ENCODE measurements at places on chromosomes 3 and 15. TPM values are rescaled to one million over a fixed set of nuclear protein-coding genes. Genes with fewer than 3 reads are reported as not detected.

ITIH4 gene
- total RNA-seq, result 13.2 TPM

DNA sequence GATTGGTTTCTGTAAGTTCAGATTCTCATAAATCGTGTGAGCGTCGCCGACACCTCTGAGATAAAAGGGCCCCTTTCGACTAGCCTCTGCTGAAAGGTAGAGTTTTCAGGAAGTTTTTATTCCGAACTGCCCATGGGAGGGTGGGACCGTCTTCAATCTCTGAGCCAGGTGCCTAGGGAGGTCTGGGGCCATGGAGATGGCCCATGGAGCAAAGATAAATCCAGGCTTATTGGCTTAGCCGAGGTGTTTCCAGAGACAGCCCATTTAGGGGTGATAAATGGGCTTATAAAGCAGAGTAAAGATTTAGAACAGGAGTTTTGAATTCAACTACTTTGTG is 442 bp downstream of the QTRT2 start:
- no peak for DNase-seq

KBTBD8 gene
- 7.3 TPM for total RNA-seq

GRCh38 chr3:13850161-13850945 is 29.5 kb downstream of the WNT7A start:
- DNase-seq, result no peak

- DNase-seq, result no peak
Observed at GRCh38 chr3:2156244-2156847, 57.7 kb downstream of the CNTN4 start.

DNA sequence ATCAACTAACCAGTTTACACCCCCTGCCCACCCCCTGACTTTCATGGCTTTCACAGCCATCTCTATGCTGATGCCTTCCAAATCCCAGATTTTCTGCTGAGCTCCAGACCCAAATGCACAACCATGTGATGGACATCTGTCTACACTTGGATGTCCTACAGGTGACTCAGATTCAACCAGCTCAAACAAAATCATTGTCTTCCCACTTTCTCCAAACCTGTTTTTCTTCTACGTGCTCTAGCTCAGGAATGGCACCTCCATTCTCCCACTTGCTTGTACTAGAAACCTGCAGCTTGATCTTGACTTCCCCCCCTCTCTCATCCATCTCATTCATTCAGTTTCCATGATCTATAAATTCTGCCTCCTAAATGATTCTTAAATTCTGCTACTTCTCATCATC is 34.1 kb upstream of the RARRES1 start:
- no peak for DNase-seq

DNA sequence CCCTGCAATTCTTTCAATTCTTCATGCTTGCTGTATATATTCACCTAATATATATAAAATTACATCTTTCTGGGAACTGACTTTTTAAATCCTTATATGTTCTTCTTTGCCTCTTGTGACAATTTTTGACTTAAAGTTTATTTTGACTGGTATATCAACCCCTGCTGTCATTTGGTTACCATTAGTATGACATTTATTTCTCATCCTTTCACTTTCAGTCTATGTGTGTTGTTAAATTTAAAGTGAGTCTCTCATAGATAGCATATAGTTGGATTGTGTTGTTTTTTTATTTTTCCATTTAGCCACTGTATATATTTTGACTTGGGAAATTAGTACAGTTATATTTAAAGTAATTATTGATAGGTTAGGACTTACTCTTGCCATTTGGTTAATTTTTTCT is 194.9 kb downstream of the DPH6 start:
- DNase-seq, result no peak

SLITRK3 gene
- 36.9 TPM for total RNA-seq

DNA sequence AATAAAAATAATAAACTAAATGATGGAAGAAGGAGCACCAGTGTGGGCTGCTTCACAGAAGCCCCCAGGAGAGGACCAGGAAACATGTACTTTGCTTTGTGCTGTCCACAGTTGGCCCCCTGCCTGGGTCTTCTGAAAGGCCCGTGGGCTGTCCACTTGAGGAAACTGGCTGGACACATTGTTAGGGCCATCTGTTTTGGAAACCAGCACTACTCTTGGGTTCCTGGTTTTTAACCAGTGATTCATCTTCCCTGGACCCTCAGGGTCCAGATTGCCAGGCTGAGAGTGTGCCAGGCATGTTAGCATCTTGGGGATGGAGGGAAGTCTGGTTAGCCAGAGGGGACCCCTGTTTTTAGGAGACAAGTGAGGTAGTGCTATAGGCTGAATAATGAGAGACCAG is 297.2 kb upstream of the C2CD4B start:
- DNase-seq, result no peak

GRCh38 chr3:138818185-138818860 is 16.4 kb downstream of the PIK3CB start:
- no peak for DNase-seq

- no peak for DNase-seq
Observed at GRCh38 chr3:177478170-177478867, 281.0 kb upstream of the TBL1XR1 start.

PCCB gene
- total RNA-seq, result 66.5 TPM

DNA sequence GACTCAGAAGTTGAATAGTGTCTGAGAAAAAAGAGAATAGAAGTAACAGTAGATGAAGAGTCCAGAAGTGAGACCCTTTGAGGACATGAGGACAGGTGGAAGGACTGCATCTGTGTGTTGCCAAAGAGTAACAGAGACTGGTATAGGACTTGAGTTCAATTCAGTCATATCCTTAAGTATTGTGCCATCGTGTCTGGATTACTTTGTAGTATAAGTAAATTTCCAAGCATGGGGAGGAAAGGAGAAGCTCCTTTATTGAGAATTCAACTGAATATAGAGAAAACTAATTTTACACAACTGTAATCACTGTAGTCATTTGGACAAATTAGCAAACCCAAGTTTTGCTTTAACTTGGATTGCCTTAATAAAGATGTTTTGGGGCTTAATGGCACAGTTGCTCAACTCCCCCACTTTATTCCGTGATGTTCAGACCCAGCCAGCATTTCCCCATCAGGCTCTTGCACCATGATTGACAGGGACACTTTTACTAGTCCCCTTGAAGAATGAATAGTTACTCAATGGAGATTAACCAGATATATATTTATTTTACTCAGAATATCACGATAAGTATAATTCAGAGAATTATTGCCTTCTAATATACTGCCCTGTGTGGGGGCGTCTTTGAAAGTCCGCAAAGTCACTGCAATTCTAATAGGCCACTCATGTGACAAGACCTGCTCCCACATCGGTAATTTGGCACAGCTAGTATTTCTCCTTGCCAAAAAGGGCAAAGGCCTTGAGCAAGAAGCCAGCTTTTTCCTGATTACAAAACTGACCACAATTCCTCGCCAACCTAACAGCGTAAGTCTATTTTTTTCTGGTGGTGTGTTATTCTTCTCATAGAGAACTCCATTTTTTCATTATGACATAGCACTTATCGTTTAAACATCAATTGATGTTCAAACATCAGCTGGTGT is 61.3 kb downstream of the PPARG start:
- DNase-seq, result no peak

GRCh38 chr15:34791701-34792100 is 3.6 kb downstream of the ACTC1 start:
- DNase-seq, result no peak

DNA sequence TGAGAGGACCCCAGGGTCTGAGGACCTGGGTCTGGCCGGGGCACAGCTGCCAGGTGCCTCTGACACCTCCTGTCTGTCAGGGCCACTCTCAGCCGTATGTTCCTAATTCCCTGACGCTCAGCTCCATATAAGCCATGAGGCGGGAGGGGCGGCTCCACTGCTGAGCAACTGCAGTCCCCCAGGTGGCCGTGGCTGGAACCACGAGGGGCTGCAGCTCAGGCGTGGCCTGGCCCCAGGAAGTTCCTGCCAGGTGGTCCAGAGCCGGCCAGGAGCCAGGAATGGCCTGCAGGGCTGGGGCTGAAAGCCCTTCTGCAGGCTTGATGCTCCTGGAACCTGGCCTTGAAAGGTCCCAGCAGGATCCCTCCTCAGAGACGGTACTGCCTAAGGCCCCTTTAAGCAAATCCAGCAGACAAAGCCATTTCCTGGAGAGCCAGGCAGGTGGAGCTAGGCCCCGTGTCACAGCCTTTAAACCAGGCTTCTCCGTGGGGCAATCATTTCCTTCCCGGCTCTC is 118.0 kb downstream of the CHSY1 start:
- DNase-seq, result no peak

- DNase-seq, result no peak
Observed at GRCh38 chr3:156368189-156368588, 186.7 kb downstream of the SSR3 start.

FRMD4B gene
- 116 TPM for total RNA-seq

TRH gene
- total RNA-seq, result 0.64 TPM

DNA sequence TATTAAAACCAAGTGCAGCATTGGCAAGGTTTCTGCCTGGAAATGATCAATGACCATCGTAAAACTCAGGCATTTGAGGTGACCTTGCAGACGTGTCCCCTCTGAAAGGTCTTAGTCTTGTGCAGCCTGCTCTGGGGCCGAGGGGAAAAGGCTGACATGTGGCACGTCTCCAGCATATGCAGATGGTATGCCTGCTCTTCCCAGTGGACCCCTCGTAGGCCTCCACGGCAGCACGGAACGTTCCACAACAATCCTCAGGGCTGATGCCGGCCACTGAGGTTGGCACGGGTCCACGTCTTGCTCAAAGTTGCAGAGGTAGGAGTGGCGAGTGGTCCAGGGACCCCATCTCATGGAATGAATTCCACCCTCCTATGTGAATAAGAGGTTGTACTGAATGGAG is 247.5 kb upstream of the LYSMD4 start:
- DNase-seq, result no peak

GRCh38 chr3:59783468-59783988 is 733.7 kb upstream of the CFAP20DC start:
- no peak for DNase-seq

PPARG gene
- 7.6 TPM for total RNA-seq
